ENCODE measurements at places on chromosomes 3 and 15.

- no peak for DNase-seq
Observed at GRCh38 chr3:16534640-16535262, 21.3 kb upstream of the RFTN1 start.

- no peak for DNase-seq
Observed at GRCh38 chr15:35054380-35054779, 30.7 kb downstream of the NANOGP8 start.

DNA sequence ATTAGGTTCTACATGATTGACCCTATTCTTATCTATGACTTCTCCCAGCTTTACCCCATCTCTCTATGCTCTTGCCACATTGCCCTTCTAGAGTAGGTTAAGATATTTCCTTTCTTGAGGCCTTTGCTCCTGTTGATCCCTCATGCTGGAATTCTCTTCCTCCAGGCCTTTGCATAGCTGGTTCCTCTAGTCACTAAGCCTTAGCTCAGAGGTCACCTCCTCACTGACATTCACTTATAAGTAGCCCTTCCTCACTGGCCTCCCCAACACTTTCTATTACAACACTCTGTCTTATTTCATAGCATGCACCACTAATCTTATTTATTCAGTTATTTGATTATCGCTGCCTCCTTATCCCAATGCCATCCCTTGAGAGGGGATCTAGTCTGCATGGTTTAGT is 228.4 kb upstream of the COL8A1 start:
- no peak for DNase-seq

GRCh38 chr3:152352554-152352953 is 83.8 kb downstream of the MBNL1 start:
- no peak for DNase-seq

DNA sequence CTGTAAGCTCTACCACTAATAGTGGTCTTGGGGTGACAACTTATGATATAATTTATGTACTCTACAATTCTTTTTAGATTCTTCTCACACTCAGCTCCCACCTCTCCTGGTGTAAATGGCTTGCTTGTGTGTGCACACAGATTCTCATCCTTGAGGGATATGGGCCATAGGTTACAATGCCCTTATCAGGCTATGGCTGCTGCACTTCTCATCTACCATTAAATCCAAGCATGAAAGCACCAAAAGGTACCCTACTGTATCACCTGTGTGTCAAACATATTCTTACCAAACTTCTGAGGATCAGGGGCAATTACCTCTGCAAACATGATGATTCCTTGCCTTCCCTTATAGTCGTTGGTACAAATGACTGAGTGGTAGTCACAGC is 891.9 kb downstream of the SQOR start:
- DNase-seq: no peak

DNA sequence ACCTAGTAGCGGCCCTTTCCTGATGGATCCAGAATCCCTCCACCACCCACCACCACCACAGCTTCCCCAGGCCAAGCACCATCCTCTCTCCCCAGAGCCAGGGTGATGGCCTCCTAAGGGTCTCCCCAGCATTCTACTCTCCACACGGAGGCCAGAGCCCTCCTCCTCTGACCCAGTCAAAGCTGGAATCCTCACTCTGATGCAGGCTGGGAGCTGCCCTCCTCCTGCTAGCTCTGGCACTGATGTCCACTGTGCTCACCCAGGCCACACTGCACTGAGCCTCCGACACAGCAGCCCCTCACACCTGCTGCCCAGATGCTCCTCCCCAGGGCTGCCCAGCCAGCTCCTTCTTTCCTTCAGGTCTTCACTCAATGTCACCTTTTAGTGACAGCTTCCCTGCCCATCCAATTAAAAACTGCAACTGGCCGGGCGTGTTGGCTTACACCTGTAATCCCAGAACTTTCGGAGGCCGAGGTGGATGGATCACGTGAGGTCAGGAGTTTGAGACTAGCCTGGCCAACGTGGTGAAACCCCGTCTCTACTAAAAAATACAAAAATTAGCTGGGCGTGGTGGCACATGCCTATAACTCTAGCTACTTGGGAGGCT is 21.0 kb downstream of the XXYLT1 start:
- no peak for DNase-seq

DNA sequence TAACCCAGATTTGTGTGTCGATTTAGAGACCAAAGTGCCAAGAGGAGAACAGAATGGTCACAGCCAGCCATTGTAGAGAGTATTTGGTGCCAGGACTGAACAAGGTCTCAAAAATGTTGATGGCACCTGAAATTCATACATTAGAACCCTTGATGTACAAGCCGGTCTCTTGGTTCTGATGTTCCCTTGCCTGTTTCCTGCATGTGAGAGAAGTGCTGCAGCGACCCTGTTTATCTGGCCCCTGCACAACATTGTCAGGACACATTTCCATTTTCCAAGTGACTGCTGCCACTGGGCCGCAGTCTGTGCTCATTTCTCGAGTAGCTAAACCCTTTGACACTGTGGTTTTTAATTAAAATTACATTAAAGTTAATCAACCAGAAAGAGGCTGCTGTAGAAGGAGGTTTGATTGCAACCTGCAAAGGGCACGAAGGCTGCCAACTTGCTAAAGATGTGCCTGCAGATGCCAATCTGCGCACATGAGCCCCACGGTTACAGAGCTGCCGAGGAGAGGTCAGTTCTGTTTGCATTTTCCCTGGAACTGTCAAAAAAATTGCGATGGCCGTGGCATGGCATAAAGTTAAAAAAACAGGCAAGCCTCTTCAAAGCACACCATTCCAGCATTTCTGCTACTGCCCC is 136.4 kb upstream of the CMC1 start:
- DNase-seq: no peak

GRCh38 chr15:79130535-79131130 is 40.1 kb upstream of the RASGRF1 start:
- no peak for DNase-seq

DNA sequence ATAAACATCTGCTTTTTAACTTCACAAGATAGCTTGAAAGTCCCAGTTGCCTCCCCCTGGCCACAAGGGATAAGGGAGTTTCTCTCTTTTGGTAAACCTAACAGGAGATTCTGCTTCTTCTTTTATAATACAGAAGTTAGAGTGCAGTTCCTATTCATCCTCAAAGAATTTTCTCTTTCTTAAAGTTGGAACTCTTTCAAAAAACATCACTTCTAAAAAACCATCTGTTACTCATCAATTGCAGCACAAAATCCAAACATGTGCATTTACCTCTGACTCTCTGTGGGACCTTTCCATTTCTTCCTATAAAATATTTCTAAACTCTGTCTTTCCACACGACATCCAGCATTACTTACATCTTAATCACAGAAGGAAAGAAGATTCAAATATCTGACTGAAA is 5.1 kb downstream of the DPH6 start:
- DNase-seq: no peak

DNA sequence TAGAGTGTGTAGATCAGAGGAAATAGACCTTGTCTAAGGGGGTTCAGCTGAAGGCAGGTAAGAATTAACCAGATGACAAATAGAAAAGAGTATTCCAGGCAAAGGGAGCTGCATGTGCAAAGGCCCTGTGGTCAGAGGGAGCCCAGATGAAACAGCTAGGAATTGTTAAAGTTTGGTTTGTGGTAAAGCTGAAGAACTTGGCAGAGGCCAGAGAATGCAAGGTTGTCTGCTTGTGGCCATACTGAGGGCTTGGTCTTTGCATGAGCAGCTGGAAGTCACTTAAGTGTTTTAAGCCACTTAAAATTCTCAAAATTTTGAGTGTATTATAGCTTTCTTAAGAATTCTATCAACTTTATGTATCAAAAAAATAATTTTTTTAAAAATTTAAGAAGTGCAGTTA is 116.5 kb downstream of the NEK10 start:
- DNase-seq: no peak

DNA sequence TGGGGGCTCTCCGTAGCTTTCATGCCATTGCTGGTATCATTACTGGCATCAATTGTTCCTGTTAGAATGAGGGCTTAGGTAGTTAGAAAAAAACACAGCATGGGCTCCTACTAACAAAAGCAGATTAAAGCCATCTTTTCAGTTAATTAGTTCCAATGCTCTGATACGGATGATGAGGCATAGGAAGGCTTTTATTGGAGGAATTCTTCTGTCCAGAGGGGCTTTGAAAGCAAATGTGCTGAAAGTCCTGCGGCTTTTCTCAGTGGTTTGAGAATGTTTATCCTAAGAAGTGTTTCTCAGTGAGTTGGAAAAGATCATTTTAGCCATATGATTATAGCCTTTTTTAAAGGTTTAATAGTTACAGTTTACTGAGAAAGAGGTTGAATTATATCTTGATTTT is 198.5 kb downstream of the THSD4 start:
- DNase-seq: no peak

DNA sequence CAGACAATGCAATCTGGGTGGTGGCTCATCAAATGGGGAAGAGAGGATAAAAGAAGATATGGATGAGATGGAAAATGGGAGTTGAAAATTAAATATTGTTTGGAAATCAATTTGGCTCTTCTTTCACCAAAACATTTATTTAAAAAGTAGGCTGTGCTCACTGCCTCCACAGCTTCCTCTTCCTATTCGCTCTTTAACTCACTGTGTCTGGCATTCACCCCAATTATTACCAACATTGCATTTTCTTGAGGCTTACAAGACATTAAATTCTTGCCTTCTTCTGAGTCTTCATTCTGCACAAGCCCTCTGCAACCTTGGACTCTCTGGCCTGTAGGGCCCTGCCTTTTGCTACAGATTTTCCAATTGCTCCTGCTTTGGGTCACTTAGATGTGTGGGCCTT is 52.9 kb upstream of the TSPAN3 start:
- no peak for DNase-seq

DNA sequence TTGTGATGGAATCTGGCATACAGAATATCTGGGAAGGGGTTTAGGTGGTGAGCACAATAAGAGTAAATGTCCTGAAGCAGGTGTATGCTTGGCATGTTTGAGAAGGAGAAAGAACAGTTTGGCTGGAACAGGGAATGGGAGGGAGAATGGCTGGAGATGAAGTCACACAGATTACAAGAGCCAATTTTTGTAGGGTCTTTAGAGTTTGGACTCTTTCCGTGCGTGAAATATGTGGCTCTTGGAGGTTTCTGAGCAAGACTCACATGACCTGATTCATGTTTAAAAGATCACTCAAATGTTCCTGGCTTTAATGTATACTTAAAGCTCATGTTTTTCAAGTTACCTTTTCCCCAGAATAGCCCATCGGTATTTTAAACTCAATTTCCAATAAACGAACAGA is 32.8 kb downstream of the SPRED1 start:
- DNase-seq: no peak

DNA sequence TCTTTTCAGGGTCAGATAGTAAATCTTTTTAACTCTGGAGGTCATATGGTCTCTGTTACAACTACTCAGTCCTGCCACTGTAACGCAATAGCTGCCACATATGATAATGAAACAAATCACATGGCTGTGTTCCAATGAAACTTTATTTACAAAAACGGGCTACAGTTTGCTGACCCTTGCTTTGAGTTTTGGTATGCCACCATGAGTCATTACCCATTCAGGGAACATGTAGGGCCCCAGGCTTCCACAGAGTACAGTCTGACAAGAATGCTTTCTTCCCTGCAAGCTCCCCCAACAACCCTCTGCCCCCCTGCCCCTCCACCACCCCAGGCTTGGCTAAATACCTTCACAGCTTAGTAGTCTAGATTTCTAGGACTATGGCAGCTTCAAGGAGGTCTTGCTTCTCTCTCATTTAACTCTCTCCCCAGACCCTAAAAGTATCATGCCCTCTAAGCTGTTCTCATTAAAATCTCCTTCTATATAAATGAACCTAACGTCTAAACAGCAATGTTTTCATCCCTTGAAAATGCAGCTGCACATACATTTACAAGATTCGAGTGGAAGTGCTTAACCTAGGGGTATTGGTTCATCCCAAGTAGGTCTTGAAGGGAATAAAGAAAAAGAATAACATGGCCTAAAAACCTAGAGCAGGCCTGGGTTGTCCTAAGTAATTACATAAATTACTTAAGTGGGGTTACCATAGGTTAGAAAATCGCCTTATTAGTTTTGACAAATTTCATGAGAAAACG is 117.8 kb upstream of the PRICKLE2 start:
- no peak for DNase-seq

GRCh38 chr15:40257656-40258450 is 19.0 kb downstream of the PAK6 start:
- DNase-seq: no peak

DNA sequence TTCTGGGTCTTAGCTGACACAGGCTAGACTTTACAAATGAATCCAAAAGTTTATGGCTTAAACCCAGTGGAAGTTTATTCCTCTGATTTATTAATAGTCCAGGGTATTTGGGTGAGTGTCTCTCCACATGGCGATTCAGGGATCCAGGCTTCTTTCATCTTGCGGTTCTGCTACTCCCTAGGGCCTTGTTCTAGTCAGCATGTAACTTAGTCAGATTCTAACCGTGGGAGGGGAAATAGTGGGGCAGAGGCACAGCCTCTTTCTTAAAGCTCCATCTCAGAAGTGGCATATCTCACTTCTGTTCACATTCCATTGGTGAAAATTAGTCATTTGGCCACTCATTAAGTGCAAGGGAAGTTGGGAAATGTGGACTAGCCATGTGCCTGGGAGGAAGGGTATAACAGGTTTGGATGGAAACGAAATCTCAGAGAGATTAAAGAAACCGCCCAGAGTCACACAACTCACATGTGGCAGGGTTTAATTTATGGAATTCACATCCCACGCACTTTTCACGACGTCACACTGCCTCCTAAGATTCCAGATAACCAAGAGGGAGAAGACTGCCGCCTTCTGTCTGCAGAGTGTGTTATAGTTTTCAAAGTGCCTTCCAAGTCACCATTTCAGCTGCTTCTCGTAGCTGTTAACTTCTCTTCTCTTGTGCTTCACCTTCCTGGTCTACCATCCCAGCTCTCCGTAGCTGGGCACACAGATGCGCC is 11.4 kb upstream of the RASGRF1 start:
- DNase-seq: no peak

- DNase-seq: no peak
Observed at GRCh38 chr15:68543165-68544008, 35.4 kb upstream of the CORO2B start.

- DNase-seq: no peak
Observed at GRCh38 chr15:80780416-80781221, 1.4 kb downstream of the CEMIP start.

- no peak for DNase-seq
Observed at GRCh38 chr3:171687581-171687980, 122.7 kb downstream of the PLD1 start.

GRCh38 chr15:75561888-75562287 is 17.2 kb downstream of the PTPN9 start:
- no peak for DNase-seq

GRCh38 chr15:66711260-66711659 is 9.2 kb downstream of the SMAD6 start:
- no peak for DNase-seq

DNA sequence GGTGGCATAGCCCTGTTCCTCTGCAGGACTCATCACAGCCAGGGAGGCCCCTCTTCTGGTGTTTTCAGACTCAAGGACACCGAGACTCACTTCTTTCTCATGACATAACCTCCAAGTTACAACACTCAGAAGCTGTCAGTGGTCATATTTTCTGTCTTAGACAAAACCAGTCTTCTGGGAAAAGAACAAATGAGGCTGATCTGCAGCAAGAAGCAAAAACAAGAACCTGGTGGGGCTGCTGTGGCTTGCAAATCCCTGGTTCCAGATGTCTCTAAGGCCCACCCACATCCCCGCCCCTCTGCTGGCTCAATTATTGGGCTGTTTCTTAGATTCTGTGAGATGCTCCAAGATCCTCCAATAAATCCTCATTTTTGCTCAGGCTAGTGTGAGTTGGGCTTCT is 16.6 kb upstream of the LOXL1 start:
- no peak for DNase-seq
